ENCODE measurements at places on chromosomes 1 and 21.

DNA sequence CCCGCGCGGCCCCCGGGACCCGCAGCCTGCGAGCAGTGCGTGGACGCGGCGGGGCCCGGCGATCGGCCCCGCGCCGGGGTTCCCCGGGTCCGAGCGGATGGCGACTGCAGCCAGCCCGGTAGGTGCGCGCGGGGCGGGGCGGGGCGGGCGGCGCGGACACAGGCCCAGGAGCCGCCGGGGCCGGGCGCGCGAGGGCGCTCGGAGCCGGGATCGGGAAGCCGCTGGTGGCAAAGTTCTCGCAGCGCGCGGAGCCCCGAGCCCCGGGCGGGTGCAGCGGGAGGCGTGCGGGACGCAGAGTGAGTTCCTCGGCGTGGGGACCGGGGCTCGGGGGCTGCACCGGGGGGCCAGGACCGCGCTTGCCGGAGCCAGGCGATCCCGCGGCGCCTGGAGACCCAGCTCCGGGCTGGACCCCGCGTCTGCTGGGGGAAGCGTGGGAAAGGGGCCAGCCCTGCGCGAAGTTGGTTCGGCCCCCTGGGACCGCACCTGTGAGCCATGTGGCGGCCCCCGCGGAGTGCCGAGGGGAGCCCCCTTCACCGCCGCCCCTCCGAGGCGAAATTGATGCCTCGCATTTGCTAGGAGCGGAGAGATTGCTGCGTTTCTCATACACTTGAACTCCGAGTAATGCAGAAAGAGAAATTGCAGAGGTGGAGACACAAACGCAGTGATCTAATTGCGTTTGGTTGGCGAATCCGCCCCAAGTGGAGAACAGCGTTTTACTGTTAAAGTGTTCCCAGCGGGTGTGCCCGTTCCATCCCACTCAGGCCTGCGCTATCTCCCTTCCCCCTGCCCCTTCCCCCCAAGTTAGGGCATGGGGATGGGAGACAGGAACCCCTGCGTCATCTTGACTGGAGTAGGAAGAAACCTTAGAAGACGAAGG, 228.9 kb upstream of the TMEM51 start:
- peak; percentile 51 for DNase-seq

- no peak for DNase-seq
Observed at GRCh38 chr1:47524272-47524671, 86.4 kb downstream of the FOXD2 start.

DNA sequence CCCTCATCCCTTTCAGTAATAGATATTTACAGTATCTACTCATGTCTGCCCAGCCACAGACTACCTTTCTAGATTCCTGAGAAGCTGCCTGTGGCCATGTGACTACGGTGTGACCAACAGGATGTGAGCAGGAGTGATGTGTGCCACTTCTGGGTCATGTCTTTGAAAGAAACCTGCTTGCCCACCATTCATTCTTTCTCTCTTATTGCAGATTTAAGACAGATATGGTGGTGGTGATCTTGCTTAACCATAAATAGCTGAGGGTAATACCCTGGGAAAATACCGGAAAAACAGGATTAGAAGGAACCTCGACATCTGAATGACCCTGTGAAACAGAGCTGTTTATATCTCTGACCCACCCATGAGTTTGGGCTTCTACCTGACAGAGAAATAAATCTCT, 41.6 kb upstream of the GUCA2A start:
- DNase-seq: no peak

GRCh38 chr1:89361681-89362080, 2.2 kb upstream of the GBP6 start:
- no peak for DNase-seq

DNA sequence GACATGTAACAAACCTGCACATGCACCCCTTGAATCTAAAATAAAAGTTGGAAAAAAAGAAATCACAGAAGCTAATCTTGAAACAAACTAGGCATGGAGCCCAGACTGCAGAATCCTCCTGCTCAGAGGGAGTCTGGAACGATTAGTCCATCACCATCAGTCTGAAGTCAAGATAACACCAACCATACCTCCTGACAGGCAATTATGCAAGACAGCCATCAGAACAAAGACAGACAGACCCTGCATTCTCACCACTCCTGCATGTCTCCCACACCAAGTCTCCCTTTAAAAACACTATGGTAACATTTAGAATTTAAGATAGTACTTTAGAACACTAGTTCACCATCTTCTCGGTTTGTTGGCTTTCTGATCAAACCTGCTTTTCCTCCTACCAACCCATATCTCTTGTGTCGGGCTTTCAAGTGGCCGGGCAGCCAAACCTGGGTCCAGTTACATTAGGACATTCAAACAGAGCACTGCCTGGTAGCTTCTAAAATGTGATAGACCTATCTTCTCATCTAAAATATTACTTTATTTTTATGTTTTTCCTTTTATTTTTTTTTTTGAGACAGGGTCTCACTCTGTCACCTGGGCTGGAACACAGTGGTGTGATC, 10.1 kb downstream of the YARS1 start:
- no peak for DNase-seq

- DNase-seq: no peak
Observed at GRCh38 chr1:31004231-31004621, 61.3 kb downstream of the PUM1 start.

GRCh38 chr1:185739967-185740366, 5.8 kb downstream of the HMCN1 start:
- DNase-seq: no peak

DNA sequence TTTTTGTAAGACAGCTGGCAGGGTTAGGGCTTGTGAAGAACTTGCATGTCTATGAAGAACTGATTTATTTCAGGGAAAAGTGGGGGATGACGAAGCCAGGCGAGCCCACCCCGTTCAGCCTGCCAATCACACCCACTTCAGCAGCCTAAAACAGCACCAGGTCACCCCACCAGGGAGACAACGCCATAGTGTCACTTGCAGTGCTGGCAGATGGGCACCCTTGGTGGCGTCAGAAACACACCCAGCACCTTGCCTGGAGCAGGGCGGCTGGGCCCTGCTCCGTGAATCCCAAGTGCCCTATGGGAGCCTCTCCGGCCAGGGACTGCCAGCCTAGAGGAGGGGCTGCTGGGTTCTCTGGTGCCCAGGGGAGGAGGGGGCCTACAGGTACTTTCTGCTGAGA, 5.0 kb upstream of the NADK start:
- DNase-seq: no peak

DNA sequence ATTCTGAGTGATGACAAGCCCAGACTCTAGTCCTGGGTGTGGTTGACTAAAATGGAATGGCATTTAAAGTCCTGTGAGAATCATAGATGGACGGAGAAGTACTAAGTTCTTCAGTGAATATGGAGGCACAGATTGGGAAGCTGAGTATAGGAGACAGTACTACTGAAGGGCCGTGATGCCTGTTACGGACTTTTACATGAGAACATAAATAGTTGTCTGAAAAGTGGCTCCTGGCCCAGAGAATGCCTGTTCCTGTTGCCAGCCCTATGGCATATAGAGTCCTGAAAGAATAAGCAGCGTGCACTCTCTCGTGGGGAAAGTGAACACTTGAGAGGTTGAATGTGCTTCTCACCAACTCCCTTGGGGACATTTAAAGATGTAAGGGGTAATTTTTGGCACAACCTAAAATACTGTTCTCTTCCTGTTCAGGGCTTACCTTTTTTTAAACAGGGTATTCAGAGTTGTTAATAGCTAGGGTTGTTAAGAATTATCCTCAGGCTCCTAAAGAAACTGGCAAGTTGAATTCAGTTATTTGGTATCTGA, 20.4 kb downstream of the CCT8 start:
- DNase-seq: no peak

DNA sequence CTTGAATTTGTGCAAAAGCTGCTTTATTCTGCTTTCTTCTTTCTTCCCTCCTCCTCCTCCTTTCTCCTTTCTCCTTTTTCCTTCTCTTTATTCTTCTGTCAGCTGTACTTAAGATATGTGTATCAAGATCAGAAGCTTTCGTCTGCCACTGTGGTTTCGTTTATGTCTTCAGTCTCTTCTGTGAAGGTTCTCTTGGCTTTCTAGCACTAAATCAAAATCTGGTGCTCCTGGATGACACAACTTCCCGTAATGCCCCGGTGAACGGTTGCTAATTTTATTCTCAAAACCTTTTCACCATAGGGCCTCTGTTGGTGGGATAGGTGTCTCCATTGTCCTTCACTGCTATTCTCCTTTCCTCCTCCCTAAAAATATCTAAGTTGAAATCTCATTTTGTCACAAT, 5.0 kb downstream of the ATF6 start:
- no peak for DNase-seq

- no peak for DNase-seq
Observed at GRCh38 chr1:16162163-16162822, 6.4 kb upstream of the EPHA2 start.

DNA sequence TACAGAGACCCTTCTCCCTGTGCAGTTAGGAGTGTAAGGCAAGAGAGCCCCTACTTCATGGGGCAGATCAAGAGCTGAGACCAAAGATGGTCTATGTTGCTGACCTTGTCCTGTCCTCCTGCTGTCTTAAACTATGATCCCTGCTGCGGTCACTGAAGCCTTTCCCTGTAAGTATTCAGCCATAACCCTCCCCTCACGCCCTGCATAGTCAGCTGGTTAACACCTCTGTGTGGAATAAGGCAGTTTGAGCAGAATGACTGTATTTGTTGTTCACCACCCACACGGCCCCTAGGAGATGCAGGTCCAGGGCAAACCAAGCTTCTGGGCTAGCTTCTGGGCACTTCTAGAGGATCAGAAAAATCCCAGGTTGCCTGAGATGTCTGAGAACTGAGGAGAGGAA, 356 bp downstream of the TSPAN1 start:
- no peak for DNase-seq

DNA sequence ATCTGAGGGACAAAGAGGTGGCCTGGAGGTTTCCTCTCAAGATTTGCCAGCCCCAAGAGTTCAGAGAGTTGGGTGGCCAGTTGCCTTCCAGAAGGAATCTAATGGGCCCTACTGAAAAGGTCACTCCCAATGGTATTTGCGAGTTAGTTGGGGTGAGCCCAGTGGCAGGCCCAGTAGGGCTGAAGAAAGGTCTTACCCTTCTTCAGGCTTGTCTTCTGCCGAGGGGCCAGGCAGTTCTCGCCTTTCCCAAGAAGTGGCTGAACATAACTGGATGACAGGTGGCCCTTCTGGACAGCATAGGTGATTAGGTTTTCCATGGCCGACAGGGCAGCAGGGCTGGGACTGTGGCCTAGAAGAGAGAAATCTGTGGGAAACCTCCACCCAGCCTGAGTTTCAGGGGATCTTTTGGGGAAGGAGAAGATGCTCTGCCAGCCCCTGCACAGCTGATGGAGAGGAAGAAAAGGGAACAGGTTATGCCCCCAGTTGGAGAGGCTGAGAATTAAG, 7.2 kb downstream of the PGLYRP4 start:
- no peak for DNase-seq

DNA sequence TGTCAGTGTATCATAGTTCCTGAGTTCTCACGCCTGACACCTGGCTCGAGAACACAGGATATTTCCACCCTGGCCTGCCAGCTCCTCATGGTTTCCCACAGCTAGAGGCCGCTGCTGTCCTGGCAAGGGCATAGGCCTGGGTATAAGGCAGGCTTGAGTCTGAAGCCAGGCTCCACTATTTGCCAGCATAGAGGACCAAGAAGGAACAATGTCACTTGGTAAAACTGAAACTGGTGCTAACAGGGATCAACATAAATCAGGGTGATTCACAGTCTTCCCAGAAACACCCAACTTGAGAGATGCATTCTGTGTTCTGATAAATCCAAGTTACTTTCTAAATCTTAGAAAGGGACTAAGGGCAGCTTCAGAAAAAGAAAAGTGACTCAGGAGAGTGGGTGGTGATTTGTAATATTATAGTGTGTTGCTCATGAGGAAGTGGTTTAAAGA, 6.9 kb upstream of the S100A2 start:
- peak; percentile 85 for DNase-seq

- DNase-seq: no peak
Observed at GRCh38 chr1:203121186-203122015, 6.1 kb upstream of the ADORA1 start.

GRCh38 chr1:89842567-89843272, 21.9 kb downstream of the LRRC8D start:
- no peak for DNase-seq

GRCh38 chr1:38624336-38625039, 235.1 kb downstream of the RRAGC start:
- no peak for DNase-seq

GRCh38 chr1:185501099-185501498, 184.1 kb upstream of the IVNS1ABP start:
- no peak for DNase-seq

DNA sequence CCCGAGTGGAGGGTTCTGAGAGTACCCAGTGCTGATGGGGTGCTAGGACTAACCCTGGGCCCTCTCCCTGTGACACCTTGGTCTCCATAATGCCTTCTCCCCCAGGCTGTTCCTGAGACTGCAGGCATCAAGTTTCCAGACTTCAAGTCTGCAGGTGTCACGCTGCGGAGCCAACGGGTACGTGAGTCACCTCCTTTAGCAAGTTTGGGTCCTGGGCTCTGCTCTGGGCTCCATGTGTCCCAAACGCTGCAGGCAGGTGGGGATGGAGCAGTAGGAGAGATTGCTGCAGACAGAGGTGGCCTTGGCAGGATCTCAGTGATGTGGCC, 6.0 kb downstream of the DMAP1 start:
- DNase-seq: no peak

DNA sequence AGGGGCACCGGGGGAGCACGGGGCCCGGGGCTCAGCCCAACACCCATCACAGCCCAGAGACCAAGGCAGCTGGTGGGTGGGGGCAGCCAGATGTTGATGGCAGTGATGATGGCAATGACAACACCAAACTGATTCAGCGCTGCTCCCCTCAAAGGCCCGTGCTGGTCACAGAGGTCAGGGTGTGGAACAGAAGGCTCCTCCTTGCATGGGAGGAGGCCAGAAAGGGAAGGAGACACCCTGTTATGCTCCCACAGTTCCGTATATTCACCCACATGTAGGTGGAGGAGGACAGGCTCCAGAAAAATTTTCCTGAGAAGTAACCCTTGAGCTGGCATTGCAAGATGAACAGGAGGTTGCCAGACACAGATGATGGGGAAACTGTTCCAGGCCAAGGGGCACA, 414 bp downstream of the GUCA2B start:
- no peak for DNase-seq

DNA sequence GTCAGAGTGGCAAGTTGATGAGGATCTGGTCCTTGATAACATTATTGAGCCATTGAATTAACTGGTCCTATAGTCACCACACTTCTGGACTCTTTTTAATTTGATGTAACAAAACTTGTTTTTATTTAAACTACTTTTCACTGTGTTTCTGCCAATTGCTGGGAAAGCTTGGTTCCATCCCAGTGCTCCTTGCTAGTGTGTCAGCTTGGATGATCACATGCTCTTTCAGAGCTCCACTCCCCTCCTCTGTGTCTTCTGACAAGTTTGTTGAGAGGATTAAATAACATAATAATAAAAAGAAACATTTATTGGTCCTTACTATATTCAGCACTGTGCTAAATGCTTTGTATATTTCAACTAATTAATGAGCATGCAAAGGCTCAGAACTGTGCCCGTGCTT, 448.5 kb upstream of the B3GALT2 start:
- no peak for DNase-seq

GRCh38 chr1:3031401-3032221, 10.3 kb downstream of the ACTRT2 start:
- no peak for DNase-seq

Data from fibroblast of skin of right quadriceps (primary cell).